ENCODE measurements at places on chromosomes 1 and 21.

DNA sequence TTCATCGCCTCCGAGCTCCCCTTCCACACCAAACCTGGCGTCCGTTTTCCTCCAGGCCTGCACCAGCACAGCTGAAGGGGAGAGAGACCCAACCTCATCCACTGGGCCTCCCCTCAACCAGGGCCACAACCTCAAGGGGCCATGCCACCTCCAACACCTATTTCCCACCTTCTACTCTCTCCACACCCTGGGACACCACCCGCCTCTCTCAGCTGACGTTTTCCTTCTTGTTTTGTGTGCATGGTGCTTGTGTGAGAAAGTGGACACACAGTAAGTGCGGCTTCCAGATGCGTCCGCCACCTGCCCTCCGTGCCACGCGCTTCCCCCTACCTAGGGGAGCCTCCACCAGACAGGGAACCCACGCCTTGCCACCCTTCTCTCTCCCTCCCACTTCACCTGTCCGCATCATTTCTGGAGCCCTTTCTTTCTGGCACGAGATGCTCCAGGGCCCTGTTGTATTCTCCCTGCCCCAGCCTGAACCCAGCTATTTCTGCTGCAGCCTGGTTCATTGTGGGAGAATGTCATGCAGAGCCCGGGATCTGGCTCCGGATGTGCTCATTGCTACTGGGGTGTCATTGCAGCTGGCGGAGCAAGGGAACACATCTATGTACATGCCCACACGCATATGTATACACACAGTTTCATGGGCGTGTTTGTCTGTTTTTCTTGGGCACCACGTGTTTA lies 1.3 kb upstream of the GNB1 start:
- H3K27me3 ChIP-seq = no peaks in the 10 kb centered on the region
- no peak for DNase-seq
- H3K4me3 ChIP-seq = peak overlapping the region; percentile 67
- H3K4me1 ChIP-seq = peaks cover 69% of the 10 kb centered on the region
- H3K27ac ChIP-seq = peak overlapping the region; percentile 84

DNA sequence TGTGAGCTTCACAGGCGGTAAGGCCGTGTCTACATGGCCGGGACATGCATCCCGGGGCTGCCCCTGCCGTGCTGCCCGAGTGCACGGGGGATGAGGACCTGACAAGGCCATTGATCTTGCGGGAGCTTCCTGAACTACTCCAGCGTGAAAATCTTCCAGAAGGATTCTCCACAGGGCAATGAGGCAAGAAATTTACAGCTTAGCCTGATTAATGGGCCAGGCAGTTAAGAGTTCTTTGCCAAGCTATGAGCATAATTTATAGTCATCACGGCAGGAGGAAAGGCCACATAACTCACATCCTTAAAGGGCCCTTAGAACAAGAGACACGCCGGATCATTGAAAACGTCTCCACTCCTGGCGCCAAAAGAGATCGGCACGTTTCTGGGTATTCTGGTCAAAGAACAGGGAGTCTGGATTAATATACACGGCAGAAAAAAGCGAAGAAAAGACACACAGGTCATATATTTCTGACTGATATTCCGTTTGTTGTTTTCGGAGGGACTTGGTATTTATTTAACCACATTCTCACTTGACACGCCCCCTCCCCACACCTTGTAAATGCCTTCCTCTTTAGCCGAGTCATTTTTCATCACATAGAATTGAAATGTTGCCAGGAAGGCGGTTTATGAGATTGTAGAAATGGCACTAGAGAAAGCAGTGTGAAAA lies 180.5 kb downstream of the DYRK1A start:
- peak; percentile 99 for DNase-seq
- H3K27ac ChIP-seq = peak overlapping the region; percentile 66
- no peaks in the 10 kb centered on the region for H3K27me3 ChIP-seq

GRCh38 chr21:38388203-38388602 lies 110.1 kb downstream of the ERG start:
- DNase-seq = no peak
- H3K27ac ChIP-seq = no peak overlapping the region
- H3K4me1 ChIP-seq = peaks cover 72% of the 10 kb centered on the region
- H3K36me3 ChIP-seq = peaks cover 39% of the 10 kb centered on the region
- no peaks in the 10 kb centered on the region for H3K27me3 ChIP-seq
- no peak overlapping the region for H3K4me3 ChIP-seq

DNA sequence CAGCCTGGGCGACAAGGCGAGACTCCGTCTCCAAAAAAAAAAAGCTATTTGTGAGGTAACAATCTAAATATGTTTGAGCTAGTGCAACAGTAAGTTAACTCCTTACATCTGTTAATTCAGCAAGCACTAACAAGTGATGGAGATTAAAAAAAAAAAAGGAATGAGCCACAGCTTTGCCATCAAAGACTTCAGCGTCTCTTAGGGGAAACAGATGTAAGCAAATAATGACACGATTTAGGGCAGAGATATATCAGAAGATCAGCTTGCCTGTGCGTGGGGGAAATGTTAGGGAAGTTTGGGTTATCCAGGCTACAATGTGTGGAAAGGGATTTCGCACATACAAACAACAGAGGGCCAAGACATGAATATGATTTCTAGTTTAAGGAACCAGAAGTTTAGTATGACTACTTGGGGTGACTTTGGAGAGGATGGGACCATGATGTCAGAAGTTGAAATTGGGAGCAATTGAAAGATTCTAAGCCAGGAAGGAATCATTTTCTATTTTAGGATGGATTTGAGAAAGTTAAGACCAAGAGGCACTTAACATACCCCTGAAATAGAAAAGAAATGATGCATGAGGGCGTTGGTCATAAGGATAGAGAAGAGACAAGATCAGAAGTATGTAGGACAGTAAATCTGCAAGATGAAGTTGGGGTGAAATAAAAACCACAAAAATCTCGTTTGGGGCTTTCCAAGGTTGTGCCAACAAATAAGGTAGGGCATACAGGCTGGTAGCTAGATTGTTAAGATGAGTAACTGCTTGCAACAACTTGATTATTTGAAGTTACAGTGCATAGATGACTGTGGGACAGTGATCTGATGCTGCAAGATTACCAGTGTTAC lies 2.4 kb upstream of the BRWD1 start:
- H3K36me3 ChIP-seq = peaks cover 6% of the 10 kb centered on the region
- peak; percentile 48 for DNase-seq
- H3K4me1 ChIP-seq = peaks cover 15% of the 10 kb centered on the region
- no peak overlapping the region for H3K4me3 ChIP-seq

- DNase-seq = no peak
- H3K36me3 ChIP-seq = no peaks in the 10 kb centered on the region
- no peaks in the 10 kb centered on the region for H3K4me1 ChIP-seq
- H3K4me3 ChIP-seq = no peak overlapping the region
These were observed 91.3 kb upstream of the COA6 start for GRCh38 chr1:234281826-234282489.

GRCh38 chr1:107252271-107252670 lies 111.4 kb downstream of the NTNG1 start:
- no peak overlapping the region for H3K4me3 ChIP-seq
- no peak for DNase-seq
- H3K27me3 ChIP-seq = no peaks in the 10 kb centered on the region
- H3K36me3 ChIP-seq = no peaks in the 10 kb centered on the region

GRCh38 chr1:106290805-106291501 lies 765.5 kb upstream of the PRMT6 start:
- H3K27me3 ChIP-seq = no peaks in the 10 kb centered on the region
- H3K27ac ChIP-seq = no peak overlapping the region
- DNase-seq = no peak
- H3K4me1 ChIP-seq = no peaks in the 10 kb centered on the region

GRCh38 chr1:84569216-84569615 lies 5.0 kb downstream of the CTBS start:
- no peak for DNase-seq
- peaks cover 14% of the 10 kb centered on the region for H3K36me3 ChIP-seq
- H3K27me3 ChIP-seq = no peaks in the 10 kb centered on the region
- H3K27ac ChIP-seq = no peak overlapping the region

GRCh38 chr1:103937763-103938357 lies 188.2 kb downstream of the AMY1C start:
- H3K27me3 ChIP-seq = no peaks in the 10 kb centered on the region
- H3K4me3 ChIP-seq = no peak overlapping the region
- H3K36me3 ChIP-seq = no peaks in the 10 kb centered on the region

- H3K27ac ChIP-seq = no peak overlapping the region
- no peaks in the 10 kb centered on the region for H3K36me3 ChIP-seq
- H3K27me3 ChIP-seq = no peaks in the 10 kb centered on the region
- peak; percentile 34 for DNase-seq
These were observed 4.0 kb downstream of the ZBTB7B start for GRCh38 chr1:155006601-155007101.

Measured in common myeloid progenitor, CD34-positive (primary cell).